ENCODE measurements at places on chromosomes 5 and 9.

GRCh38 chr9:70988551-70988950, 132.9 kb downstream of the TRPM3 start:
- DNase-seq = no peak

DNA sequence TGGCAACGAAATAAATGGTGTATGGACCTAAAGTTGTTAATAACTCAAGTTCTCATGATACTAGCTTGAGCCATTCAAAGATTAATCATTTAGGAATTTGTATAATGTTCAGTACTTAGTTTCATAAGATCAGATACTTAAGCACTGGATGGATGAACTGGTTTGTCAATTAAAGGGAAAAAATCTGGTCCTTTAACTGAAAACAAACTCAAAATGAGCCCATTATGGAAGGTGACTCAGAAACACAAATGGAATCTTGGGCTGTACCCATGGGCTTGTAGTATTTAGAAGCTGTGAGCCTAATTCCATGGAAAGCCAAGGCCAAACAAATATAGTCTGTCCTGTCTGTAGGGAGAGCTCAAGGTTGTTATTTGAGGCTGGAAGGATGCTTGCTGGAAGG, 27.6 kb upstream of the ADRB2 start:
- DNase-seq = no peak

- no peak for DNase-seq
Measured at GRCh38 chr9:97406620-97407177, 5.2 kb upstream of the TDRD7 start.

GRCh38 chr5:1134478-1134877, 22.6 kb upstream of the SLC12A7 start:
- no peak for DNase-seq

- no peak for DNase-seq
Measured at GRCh38 chr5:108315829-108316228, 66.1 kb downstream of the FBXL17 start.

- DNase-seq = no peak
Measured at GRCh38 chr9:130028493-130029222, 14.3 kb downstream of the FNBP1 start.

- DNase-seq = no peak
Measured at GRCh38 chr5:119083679-119084078, 12.8 kb downstream of the DMXL1 start.

GRCh38 chr5:110324876-110325275, 401.6 kb downstream of the TMEM232 start:
- no peak for DNase-seq

- no peak for DNase-seq
Measured at GRCh38 chr5:154482528-154483449, 4.8 kb upstream of the HAND1 start.

GRCh38 chr9:27659571-27659970, 86.3 kb upstream of the C9orf72 start:
- no peak for DNase-seq

GRCh38 chr9:8655071-8655470, 855.5 kb upstream of the DMAC1 start:
- no peak for DNase-seq

DNA sequence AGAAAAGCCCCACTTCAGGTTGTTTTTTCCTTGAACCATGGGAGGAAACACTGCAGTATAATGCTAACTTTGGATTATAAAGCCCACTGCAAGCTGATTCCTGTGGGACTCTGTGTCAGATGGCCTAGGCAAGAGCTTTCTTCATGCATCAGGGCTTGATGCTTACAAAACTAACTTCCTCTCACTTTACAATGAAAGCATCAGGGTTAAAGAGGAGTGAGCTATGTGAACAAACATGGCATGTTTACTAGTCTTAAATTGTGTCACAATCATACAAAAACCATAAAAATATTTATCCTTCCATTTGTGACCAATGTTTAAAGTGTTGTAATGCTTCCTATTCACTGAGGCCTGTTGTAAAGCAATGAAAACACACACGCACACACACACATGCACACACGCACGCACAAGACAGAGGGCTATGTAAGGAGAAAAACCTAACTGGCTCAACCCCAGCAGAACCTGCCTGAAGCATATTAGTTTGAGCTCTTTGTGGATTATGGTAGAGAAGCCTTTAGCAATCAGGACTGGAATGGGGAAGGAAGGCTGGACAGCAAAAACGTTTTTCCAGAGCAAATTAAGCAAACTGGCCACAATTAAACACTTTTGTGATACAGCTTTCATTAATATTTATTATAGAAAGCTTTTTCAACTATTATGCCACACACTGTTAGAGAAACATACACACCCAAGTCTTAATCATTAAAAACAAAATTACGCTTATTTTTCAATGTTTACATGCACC, 122.2 kb downstream of the AUH start:
- DNase-seq = peak; percentile 52

DNA sequence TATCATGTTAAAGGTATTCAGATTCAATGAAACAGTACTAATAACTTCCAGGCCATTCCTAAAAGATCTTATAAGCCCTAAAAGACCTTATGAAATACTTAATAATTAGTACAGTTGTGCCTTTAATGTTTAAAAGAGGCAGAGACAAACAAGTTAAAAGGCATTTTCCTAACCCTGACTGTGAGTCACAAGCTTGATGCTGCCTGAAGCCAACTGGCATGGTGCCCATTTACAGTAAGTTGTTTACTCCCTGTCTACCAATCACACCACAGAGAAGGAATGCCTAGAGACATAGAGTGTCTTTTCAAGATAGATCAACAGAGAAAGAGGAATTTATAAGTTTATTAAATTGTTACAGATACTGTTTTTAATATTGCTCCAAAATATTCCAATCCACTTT, 47.8 kb downstream of the NR3C1 start:
- no peak for DNase-seq

- DNase-seq = no peak
Measured at GRCh38 chr9:135309763-135310125, 169.8 kb upstream of the PPP1R26 start.

GRCh38 chr9:36436909-36437308, 36.8 kb upstream of the RNF38 start:
- DNase-seq = no peak

DNA sequence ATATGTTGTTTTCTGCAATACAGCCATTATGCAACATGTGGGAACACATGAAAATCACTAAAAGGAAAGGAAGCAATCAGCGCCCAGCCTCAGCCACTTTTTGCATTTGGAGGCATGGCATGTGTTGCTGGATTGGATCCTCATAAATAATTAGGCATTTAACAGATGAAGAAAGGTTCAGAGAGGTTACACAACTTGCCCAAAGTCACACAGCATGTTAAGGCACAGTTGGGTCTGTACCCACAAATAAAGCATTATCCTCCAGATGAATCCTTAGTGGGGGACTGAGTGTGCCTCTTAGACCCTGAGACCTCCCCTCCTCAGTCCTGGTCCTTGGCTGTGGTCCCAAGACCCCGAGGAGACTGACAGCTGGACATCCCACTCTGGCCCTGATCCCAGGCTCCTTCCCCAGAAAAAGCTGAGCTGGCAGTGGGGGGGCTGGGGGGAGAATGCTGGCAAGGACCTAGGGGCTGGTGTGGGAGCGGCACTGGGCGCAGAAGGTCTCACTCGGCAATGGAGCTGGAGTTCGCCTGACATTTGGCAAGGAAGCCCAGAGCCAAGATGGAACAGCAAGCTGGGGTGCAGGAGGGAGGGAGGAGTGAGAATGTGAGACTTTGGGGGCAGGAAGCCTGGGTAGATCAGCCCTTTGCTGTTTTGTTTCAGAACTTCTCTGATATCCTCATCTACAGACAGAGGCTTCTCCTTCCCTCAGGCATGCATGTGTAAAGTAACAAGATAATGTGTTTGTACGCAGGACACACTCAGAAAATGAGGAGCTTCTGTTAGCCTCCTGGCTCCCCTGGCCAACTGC, 6.9 kb upstream of the AKNA start:
- no peak for DNase-seq

DNA sequence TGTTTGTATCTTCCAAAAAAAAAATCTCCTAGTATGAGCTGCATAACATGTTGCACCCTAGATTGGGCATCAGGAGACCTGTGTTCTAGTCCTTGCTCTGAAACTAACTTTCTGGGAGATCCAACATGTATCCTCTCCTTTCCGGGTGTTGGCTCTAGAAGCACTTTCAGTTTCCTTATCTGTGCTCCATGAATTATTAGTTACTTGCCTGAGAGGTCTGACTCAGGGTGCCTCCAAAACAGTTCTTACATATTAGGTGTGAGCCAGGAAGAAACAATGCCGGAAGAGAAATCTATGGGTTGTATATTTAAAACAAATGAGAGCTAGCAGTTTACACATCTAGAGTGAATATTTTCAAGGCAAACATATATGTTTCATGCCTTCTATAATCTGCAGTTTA, 36.7 kb upstream of the SLC36A2 start:
- DNase-seq = no peak

DNA sequence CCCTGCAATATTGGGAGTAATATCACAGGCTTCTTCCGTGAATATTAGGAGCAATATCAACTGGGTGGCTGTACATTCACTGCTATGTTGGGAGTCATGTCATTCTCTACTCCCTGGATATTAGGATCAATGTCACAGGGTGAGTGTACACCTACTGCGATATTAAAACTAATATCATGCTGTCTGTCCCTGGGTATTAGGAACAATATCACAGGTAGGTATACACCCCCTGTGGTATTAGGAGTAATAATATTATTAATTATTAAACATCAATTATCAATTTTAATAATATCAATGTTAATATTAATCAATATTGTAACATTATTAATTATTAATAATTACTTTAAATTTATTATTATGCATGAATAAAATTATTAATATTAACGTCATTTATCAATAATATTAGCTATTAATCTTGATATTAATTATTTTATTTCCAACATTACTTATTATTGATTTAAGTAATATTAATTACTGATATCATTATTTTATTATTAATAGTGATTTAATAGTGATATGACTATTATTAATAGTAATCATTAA, 121.9 kb downstream of the TMEM38B start:
- no peak for DNase-seq

- no peak for DNase-seq
Measured at GRCh38 chr5:136679233-136679632, 313.9 kb upstream of the TRPC7 start.

DNA sequence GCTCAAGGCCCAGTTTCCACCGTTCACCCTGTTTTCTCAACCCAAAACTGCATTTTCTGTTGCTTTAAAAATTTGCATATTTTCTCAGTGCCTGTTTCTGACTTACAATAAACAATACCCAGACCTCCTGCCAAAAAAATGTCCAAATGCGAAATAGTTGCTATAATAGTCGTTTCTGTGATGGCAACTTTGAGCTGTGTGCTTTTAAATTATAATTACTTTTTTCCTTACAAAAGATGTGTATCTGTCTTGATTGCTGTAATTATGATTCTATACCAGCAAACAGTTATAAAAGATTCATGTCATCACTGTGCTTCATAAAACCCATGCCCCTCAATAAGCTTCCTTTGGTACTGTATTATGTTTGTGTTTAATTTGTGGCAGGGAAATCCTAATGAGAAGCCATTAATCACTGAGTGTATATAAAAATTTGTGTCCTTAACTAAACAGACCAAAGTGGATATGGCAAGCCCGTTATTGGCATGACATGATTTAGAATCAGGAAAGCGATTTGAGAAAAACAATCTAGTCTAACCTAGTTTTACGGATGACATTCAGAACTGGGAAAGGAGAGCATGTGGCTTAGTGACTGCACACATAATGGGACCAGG, 5.4 kb upstream of the SLC1A3 start:
- no peak for DNase-seq

DNA sequence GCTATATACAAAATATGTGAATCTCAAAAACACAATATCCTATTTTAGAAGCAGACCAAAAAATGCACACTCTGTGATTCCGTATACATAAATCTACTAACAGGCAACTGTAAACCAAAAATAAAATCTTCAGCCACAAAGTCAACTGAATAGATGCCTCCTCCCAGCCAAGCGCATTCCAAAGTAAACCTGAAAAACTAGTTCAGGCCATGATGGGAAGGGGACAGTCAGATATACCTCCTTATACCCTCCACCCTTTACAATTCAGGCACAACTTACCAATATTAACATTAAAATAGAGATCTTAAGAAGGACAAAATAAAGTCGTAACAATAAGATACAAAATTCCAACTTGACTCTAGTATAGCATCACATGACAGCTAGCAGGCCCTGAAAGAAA, 1604.5 kb upstream of the NUDT12 start:
- DNase-seq = no peak

GRCh38 chr9:18457510-18457909, 16.4 kb upstream of the ADAMTSL1 start:
- no peak for DNase-seq

GRCh38 chr5:172626031-172626581, 15.0 kb upstream of the NEURL1B start:
- no peak for DNase-seq

DNA sequence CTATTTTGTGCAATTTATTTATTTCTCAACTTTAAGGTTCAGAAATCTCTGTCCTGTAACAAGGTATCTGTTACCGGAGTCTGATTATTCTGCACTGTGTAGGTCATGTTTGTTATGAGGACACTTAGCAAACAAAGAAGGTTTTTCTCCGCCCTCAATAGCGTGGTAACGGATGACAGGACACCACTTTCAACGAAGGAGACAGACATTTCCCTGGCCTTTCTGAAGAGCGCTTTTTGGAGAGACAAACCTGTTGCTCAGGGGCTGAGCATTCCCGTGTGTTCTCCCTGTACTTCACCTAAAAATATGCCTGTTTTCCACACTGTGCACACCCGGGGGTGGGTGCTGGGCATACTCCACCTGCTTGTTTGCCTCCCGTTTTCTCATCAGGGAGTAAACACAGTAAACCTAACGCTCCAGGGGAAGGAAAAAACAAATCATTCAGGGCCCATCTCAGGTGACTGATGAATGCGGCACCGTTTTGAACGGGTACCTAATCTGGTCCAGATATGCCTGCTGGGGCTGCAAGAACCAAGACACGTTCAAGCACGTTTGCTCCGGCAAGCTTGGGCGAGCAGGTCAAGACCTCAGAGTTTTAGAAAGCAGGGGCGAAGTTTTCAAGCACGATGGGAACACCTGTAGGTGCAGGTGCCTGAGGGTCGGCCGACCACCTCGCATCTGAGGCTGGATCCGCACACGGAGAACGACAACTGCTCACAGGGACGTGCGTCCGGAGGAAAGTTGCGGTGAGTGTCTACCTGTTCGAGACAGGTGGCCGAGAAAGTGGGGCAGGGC, 859 bp downstream of the RETREG1 start:
- no peak for DNase-seq

DNA sequence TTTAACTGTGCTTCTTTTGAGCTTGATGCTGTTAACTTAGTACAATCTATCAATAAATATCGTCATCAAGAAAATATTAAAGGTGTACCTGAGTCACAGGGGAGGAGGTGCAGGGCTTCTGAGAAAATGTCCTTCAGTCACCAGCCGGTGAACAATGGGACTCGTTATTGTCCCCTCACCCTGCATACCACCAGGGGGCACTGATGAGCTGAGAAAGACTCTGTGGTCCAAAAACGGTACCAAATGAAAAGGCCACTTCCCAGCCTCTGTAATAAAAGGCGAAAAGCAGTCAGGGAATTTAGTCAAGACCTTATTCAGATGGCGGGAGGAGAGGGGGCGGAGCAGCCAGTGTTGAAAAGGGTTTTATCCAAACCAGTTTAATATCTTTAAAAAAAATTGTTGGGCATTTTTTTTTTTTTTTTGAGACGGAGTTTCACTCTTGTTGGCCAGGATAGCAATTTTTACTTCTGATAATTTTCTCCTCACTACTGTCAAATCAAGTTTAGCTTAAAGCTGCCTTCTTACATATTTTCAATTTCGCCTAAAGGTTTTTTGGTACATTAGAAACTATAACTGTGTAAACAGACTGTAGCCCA, 271.9 kb upstream of the ADAMTS16 start:
- DNase-seq = peak; percentile 46

- DNase-seq = peak; percentile 54
Measured at GRCh38 chr9:15469406-15469805, 41.4 kb downstream of the PSIP1 start.

GRCh38 chr5:23139338-23140171, 286.4 kb upstream of the CDH12 start:
- no peak for DNase-seq

Measured in NCI-H1930 (cell line).